Keratinocyte (primary cell): ENCODE measurements at places on chromosomes 16 and 17. TPM values are rescaled to one million over a fixed set of nuclear protein-coding genes. Genes with fewer than 3 reads are reported as not detected.

CLEC18A gene
- 0.08 to 0.63 TPM (median 0.14 TPM) in 3 replicates for polyA plus RNA-seq

GRCh38 chr17:45794840-45795239 lies 10.7 kb downstream of the CRHR1 start:
- H3K4me3 ChIP-seq: no peak overlapping the region
- no peaks in the 10 kb centered on the region for H3K36me3 ChIP-seq
- DNase-seq: no peak
- peaks cover 39% of the 10 kb centered on the region for H3K27me3 ChIP-seq

GRCh38 chr17:78384479-78385175 lies 6.2 kb downstream of the PGS1 start:
- H3K27ac ChIP-seq: peak overlapping the region; percentile 64
- no peak overlapping the region for H3K4me3 ChIP-seq
- DNase-seq: no peak
- H3K36me3 ChIP-seq: peaks cover 8% of the 10 kb centered on the region
- no peaks in the 10 kb centered on the region for H3K27me3 ChIP-seq

DNA sequence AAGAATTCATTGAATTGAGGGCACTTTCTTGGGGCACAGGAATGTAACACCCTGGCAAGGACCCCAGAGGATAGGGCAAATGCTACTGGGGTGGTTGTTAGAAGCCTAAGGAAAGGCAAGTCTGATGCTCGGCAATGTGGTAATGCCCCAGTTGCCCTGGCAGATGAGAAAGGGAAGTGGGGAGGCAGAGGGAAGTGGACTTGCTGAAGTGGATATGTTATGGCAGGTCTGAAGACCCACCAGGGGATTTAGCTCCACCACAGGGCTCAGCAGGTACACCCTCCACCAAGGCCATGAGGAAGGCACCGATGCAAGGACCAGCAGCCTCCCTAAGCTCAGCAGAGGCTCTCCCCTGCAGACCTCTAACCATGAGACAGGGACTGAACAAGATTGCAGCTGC lies 184.8 kb downstream of the IRX5 start:
- H3K27me3 ChIP-seq: no peaks in the 10 kb centered on the region
- no peak overlapping the region for H3K4me3 ChIP-seq
- DNase-seq: no peak
- H3K36me3 ChIP-seq: no peaks in the 10 kb centered on the region

DNA sequence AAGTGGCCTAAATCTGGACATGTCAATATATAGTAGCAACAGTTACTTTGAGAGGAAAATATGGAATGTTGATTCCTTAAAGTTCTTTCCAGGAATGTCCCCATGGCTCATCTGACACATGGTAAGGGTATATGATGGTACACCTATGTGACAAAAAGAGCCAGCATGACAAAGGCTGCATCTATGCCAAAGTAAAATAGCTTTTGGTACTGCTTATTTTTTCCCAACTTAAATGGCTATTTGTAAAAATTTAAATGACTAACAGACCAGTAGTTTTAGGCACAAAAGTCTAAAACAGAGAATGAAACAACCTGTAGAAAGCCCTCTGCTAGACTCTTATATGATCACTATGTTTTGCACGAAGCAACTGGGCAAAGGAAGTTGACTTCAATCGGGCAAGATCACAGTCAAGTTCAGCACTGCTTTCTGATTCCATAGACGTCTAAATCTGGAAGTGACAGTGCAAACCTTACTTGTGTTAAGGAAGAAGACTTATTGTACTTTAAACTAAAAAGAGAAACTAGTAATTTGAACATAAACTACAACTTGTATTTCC lies 135.1 kb downstream of the SKAP1 start:
- H3K27me3 ChIP-seq: peaks cover 36% of the 10 kb centered on the region
- no peak overlapping the region for H3K27ac ChIP-seq

DNA sequence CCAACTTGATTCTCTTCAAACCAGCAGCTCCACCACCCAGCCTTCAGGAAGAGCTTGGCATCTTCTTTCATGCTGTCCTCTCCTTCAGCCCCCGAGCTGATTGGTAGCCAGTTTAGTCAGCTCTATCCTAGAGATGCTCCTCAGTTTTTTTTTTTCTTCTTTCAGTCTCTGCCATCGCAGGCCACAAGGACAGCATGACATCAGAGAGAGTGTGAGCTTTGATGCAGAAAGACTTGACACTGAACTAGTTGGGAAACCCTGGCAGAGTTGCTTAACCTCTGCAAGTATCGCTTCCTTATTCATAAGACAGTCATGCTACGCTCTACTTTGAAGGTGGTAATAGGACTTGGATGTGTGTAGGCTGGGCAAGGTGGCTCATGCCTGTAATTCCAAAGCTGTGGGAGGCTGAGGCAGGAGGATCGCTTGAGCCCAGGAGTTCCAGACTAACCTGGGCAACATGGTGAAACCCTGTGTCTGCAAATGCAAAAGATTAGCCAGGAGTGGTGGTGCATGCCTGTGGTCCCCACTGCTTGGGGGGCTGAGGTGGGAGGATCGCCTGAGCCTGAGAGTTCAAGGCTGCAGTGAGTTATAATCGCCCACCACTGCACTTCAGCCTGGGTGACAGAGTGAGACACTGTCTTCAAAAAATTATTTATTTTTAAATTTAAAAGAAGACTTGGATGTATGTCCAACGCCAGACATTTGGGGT lies 2.6 kb downstream of the CD300LB start:
- no peak for DNase-seq
- H3K4me3 ChIP-seq: no peak overlapping the region
- no peaks in the 10 kb centered on the region for H3K4me1 ChIP-seq
- no peaks in the 10 kb centered on the region for H3K27me3 ChIP-seq
- no peaks in the 10 kb centered on the region for H3K36me3 ChIP-seq

DNA sequence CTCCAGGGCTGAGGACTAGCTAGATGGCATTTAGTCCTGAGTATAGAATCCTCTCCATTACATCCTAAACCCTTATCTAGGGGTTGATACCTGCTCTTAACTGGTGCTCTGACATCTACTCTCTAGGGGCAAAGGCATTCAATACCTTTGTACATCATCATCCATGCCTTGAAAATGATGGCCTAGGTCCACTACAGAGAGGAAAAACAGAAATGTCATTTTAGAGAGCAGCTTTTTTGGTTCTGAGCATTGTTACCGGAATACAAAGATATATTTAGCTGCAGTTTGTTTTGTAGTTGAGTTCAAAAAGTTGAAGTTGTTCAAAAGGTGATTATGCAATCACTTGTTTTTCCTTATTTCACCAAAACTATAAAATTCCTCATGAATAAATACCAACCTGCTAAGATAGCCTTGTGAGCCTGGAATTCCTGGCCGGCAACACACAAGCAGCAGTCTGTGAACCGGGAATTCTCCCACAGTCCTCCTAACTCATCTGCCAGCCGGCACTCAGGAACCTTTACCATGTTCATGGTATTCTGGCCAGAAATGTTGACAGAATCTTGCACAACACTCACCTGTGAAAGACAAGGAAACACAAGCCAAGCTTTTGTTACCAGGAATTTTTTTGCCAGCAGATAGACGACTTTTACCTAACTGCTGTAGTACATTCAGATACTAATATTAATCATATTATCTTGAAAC lies 35.4 kb downstream of the NXPH3 start:
- H3K4me3 ChIP-seq: no peak overlapping the region
- no peak for DNase-seq
- no peaks in the 10 kb centered on the region for H3K4me1 ChIP-seq
- H3K27me3 ChIP-seq: no peaks in the 10 kb centered on the region

- no peaks in the 10 kb centered on the region for H3K27me3 ChIP-seq
- no peak overlapping the region for H3K27ac ChIP-seq
- peaks cover 17% of the 10 kb centered on the region for H3K36me3 ChIP-seq
These were observed 10.8 kb downstream of the CASKIN2 start for GRCh38 chr17:75504347-75505151.

DNA sequence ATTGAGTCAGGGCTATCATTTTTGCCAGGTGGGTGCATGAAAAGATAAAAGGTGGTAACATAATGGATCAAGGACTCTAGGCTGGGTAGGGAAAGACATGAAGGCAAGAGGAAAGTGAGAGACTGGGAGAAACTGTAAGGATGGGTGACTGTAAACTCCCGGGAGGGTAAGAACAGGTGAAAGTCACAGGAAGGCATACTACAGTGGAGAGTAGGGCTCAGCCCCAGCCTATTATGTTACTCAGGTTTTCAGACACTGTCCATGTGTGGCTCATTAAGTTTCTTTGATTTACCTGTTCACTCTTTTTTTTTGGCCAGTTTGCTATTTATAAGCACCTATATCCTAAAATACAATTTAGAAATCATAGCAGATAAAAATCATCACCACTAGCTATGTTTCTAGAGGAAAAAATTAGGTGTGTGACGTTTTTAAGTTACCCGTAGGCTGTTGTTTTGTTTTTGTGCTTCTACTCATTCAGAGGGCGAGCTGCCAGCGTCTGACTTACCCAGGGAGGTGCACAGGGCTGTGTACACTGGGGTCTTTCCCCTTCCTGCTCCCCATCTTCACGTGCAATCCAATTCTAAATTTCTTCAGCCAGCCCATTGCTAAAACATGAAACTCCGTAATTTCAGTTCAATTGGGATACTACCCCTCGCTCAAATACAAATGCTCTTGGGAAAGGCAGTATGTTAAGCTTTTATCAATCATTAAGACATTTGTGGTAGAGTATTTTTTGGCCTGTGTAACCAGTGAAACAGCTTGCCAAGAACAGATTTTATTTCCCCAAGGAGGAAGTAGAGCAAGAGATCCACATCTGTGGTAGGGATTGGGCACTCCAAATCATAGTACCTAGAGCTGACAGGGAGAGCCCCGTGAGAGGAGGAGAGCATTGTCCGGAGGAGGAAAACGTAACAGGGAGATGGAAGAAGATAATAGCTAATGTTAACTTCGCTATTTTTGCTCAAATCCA lies 21.7 kb upstream of the VWA3A start:
- peak overlapping the region; percentile 52 for H3K4me3 ChIP-seq
- H3K4me1 ChIP-seq: peaks cover 63% of the 10 kb centered on the region
- H3K27ac ChIP-seq: peak overlapping the region; percentile 95
- no peaks in the 10 kb centered on the region for H3K36me3 ChIP-seq
- H3K27me3 ChIP-seq: no peaks in the 10 kb centered on the region

GRCh38 chr17:15496735-15497670 lies 29.6 kb upstream of the CDRT4 start:
- no peak overlapping the region for H3K4me3 ChIP-seq
- H3K27ac ChIP-seq: no peak overlapping the region
- H3K36me3 ChIP-seq: no peaks in the 10 kb centered on the region
- no peak for DNase-seq
